ENCODE measurements at places on chromosomes 11 and 22. TPM values are rescaled to one million over a fixed set of nuclear protein-coding genes. Genes with fewer than 3 reads are reported as not detected.

Gene MS4A15
- total RNA-seq, result not detected

Gene NLRP14
- total RNA-seq, result not detected

Gene BEST1
- 0.44 TPM for total RNA-seq

Gene SYCE3
- total RNA-seq, result not detected

Gene CHRDL2
- total RNA-seq, result 2.0 TPM

Gene OR8G1
- total RNA-seq, result not detected

Gene SEC14L6
- total RNA-seq, result not detected

Gene PHF21A
- total RNA-seq, result 17.2 TPM

Gene ARHGAP20
- 2.6 TPM for total RNA-seq

Gene GPR83
- total RNA-seq, result not detected

Gene AAMDC
- total RNA-seq, result 9.4 TPM

Gene CABP4
- 0.24 TPM for total RNA-seq

Gene MRPL17
- 37.1 TPM for total RNA-seq

Gene MYH9
- total RNA-seq, result 487 TPM

Gene GAL3ST3
- not detected for total RNA-seq

Gene IGF2
- total RNA-seq, result 1.6 TPM

Gene TUBA8
- 0.68 TPM for total RNA-seq
